ENCODE measurements at places on chromosomes 7 and 10.

GRCh38 chr7:67595431-67596180 lies 599.0 kb downstream of the TYW1 start:
- DNase-seq: no peak

DNA sequence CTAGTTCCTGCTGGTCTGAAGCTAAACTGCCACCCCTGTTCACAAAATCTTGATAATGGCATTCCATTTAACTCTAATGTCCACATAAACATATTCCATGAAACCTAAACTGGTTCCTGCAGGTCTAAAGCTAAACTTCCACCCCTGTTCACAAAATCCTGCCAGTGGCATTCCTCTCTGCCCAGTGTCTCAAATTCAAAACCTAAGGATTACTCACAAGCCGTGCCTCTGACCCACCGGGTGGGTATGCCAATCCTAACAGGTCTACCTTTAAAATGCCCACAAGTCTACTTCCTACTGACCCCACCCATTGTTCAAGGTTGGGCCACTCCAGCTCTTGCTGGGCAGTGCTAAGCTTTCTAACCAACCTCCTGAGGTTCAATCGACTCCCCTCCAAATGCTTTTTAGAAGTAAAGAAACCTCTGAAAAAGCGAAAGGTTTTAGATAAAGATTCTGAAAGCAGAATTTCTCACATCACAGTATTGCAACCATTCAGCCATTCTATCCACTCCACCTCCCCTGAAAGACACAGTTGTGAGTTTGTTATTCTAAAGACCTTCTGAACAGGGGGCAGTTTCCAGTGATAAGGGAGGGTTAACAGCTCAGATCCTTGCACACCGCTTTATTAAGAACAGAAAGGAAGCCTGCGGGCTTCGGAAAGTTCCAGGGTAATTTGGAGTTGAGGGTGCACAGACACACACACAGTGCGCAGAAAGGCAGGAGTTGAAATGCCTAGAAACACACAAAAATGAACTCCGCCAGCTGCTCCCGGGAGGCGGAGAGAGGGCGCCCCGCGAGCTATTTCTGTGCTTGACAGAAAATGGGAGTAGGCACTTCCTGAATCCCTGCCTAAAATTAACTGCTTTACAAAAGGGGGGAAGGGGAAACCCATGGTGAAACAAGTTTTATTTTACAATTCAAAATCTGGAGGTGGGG lies 87.7 kb downstream of the TNS3 start:
- no peak for DNase-seq

GRCh38 chr10:126930883-126931503 lies 25.8 kb downstream of the DOCK1 start:
- no peak for DNase-seq

GRCh38 chr10:121928528-121928884 lies 675 bp upstream of the ATE1 start:
- DNase-seq: no peak

DNA sequence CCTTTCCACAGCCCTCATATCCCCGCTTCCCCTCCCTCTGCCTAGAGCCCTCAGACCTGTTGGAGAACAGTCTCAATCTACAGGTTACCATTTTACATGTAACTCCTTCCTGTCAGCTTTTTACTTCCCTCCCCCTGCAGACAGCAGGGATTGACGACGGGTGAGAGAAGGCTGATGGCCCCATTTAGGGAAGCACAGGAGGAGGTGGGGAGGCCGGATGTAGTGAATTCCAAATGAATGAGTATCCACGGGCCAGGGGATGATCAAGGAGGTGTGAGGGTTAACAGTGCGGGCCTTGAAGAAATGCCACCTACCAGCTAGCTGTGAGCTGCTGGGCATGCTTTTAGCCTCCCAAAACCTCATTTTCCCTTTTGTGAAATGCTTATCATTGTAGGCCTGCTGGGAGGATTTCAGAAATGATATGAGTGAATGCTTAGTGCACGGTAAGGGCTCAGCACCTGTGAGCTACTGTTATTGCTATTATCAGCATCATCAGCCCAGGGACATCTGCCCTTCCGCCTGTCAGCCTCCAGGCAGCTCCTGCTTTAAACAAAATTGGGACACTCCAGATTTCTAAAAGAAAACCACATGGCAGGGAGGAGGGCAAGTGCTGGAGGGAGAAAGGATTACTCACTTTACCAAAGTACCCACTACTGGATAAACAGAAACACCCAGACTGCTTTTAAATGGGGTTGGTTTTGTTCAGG lies 6.5 kb upstream of the NANOS1 start:
- DNase-seq: no peak

Data from activated CD4-positive, alpha-beta T cell treated with anti-CD3 and anti-CD28 coated beads, Interleukin-2, amount 50 U/mL, for 1 hour (primary cell).